ENCODE measurements at places on chromosomes 7 and 10.

- no peak for DNase-seq
Measured at GRCh38 chr10:43417950-43418768, 9.2 kb upstream of the HNRNPF start.

GRCh38 chr7:134186801-134187200 is 59.7 kb downstream of the LRGUK start:
- DNase-seq = no peak

DNA sequence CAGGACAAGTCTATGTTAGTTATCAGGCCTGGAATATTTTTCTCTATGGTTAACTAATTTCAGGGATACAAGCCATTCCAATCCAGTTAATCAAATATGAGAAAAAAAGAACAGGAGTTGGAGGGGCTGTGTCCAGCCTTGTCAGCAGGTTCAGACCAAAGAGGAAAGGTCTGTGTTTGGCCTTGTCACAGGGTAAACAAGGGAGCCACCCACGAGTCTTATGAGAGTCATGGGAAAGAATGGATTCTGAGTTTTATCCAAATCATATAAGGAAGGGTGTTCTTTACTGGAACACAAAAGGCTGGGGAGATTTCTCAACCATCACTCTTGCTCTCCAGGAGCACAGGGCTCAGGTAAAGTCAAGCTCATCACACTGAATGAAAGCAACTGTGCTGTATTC is 99.1 kb downstream of the XPNPEP1 start:
- DNase-seq = no peak

DNA sequence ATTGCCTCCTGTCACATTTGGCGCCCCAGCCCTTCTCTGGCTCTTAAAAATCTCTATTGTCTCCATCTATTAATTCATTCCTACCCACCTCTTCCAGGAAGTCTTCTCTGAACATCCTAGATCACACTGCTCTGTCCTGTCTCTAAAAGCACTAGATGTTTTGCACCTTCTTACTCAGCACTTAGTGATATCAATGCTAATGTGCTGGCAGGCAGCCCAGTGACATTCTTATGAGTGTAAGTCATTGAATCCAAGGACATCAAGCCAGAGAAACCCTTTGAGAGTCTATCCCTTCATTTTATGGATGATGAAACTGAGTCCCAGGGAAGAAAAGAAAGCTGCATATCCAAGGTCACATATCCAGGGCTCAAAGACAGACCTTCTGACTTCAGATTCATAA is 48.3 kb upstream of the PAX2 start:
- peak; percentile 36 for DNase-seq

- no peak for DNase-seq
Measured at GRCh38 chr10:1036341-1036791, 10.7 kb upstream of the IDI2 start.

GRCh38 chr7:159197066-159197975 is 52.7 kb upstream of the VIPR2 start:
- DNase-seq = no peak

DNA sequence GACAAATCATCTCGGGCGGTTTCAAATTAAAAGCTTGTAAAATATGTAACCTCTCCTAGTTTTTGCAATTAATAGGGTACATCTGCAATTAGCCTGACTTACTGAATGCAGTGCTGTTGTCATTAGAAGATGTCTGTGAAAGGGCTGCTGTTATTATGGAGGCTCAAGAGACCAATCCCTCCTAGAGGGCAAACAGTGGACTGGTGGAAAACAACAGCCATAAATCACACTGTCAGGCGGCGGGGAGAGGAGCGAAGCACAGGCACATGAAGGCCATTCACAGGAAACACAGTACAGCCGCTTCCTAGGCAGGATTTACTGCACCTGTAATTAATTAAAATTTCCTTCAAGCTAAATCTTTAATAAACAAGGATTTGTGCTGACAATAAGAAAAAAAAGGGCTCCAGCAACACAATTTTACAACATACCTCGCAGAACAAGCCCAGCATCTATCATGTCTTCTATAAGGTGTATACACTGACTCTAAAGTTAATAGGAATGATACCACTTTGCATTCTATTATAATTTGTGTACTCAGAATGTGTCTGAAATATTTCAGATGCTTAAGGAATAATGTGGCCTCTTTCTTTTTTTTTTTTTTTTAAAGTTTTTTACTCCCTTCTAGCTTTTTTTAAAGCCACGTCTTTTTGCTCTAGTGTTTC is 50.7 kb downstream of the ERCC6 start:
- peak; percentile 72 for DNase-seq

GRCh38 chr7:70379210-70379609 is 752.7 kb upstream of the GALNT17 start:
- DNase-seq = no peak

DNA sequence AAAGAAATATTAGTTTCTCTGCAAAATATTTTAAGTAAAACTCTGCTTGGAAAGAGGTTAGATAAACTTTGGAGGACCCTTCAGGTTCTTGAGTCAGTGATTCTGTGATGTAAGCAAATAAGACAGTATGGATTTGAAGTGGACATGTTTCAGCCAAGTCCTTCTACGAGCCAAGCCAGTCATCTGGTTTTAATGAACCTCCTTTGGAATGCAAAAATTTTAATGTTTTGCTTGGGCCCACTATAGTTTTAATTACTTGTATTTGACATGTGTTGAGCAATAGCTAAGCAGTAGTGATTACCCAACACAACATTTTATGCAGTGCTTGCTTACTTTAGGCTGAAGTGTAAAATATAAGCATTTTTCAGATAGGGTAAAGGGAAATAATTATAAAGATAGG is 296.3 kb upstream of the SEMA3D start:
- peak; percentile 82 for DNase-seq

DNA sequence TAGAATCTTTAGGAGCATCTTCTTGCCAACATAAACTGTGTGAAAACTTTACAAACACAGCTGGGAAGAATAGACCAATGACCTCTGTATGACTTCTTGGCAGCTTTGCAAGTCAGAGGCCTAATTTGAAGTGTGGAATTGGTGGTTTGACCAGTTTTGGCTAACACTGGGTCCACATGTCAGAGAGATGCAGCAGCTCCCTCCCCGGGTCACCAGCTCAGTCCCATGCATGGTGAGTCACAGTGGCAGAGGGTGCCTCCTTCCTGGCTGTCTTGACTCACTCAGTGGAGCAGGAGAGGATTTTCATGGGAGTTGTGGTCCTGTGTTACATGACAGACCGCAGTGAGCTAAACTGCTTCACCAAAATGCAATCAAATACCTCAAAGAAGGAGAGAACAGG is 8.2 kb upstream of the STARD3NL start:
- DNase-seq = peak; percentile 64

GRCh38 chr7:127486654-127487053 is 94.1 kb upstream of the ZNF800 start:
- DNase-seq = no peak

GRCh38 chr10:117667831-117668230 is 125.3 kb downstream of the EMX2 start:
- no peak for DNase-seq

GRCh38 chr7:45026984-45027773 is 27.2 kb downstream of the CCM2 start:
- DNase-seq = peak; percentile 30

- DNase-seq = peak; percentile 86
Measured at GRCh38 chr7:155188821-155189581, 108.7 kb upstream of the INSIG1 start.

DNA sequence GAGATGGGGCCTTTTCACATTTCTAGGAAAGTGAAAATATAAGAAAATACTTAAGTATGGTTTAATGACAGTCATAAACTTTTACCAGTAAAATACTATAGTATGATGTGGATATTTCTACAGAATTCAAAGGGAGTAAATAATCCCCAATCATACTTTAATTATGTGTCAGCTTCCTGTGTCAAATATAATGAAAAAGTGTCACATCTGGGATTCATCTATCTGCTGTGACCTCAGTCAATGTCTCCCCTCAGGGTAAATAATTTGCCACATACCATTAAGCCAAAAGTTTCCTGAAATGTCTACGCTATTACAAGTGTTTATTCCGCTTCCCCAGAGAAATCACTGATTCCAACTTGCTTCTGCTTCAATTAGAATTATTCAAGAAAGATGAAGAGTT is 110.5 kb downstream of the ITGA8 start:
- DNase-seq = no peak

GRCh38 chr10:102504179-102504975 is 605 bp downstream of the SUFU start:
- peak; percentile 54 for DNase-seq

DNA sequence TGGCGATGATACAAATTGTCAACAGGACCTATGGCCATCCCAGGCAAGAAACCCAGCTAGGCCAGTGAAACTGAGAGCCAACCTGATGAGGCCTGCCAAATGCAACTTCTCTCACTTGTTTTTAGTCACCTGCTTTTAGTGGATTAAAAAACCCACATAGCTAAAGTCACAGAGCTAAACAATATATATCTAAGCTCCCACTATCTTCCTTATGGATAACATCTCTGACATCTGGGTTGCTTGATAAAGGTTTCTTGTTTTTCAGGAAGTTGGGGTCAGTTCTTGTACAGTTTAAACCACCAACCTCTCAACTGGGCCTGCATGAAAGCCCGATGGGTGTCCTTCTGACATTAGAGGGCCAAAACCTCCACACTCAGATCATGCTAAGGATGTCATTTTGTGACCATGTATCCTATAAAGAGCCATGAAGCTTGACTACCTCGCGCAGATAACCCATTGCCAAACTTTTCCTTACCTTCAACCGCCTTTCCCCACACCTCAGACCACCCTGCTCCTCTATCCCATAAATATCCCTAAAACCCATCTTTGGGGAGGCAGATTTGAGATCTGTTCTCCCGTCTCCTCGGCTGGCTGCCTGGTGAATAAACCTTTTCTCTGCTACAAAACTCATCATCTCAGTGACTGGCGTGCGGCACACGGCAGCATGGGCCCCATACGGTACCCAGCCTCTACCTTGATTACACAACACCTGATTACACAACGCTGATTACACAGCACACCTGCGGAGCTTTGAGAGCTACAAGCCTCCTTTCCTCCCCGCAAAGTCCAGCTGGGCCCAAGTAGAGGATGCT is 797 bp upstream of the STMP1 start:
- no peak for DNase-seq

- peak; percentile 75 for DNase-seq
Measured at GRCh38 chr7:964401-965231, 10.1 kb upstream of the ADAP1 start.

GRCh38 chr10:22042557-22043326 is 39.2 kb upstream of the DNAJC1 start:
- no peak for DNase-seq

DNA sequence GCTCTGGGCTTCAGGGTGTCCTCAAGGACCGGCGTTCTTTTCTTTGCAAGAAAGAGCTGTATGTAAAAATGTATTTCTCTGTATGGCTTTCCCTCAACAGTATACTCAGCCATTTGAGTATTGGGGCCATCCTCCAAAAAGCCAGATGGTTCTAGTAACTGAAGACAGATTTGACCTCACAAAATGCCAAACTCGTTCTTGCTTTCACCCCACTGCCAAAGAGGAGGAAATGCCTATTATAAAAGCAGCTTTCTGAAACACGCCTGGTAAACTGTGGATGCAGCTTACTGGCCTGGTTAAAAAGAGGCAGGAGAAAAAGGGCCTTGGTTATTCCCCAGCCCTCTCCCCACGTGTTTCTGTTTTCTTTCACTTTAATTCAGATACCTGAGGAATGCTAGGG is 7.7 kb upstream of the HTR5A start:
- DNase-seq = no peak

Measured in fibroblast of villous mesenchyme (primary cell).